Amniotic stem cell (primary cell): ENCODE measurements at places on chromosomes 4 and X.

DNA sequence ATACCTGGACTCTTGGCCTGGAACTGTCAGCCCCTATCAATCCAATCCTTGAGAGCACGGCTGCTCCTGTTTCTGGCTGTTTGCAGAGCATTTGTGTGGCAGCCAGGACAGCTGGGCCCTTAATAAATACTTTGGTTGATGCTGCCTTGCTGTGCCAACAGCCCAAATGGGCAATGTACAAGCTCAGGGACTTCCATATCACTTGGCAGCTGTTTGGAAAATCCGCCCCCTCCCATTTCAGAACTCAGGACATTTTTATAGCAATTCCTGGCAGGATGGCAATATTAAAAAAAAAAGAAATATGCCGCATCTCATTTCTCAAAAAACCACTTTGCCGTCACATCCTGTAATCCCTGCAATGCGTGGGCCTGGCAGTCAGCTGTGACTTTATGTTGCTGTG lies 218.9 kb downstream of the HS3ST1 start:
- DNase-seq: no peak

DNA sequence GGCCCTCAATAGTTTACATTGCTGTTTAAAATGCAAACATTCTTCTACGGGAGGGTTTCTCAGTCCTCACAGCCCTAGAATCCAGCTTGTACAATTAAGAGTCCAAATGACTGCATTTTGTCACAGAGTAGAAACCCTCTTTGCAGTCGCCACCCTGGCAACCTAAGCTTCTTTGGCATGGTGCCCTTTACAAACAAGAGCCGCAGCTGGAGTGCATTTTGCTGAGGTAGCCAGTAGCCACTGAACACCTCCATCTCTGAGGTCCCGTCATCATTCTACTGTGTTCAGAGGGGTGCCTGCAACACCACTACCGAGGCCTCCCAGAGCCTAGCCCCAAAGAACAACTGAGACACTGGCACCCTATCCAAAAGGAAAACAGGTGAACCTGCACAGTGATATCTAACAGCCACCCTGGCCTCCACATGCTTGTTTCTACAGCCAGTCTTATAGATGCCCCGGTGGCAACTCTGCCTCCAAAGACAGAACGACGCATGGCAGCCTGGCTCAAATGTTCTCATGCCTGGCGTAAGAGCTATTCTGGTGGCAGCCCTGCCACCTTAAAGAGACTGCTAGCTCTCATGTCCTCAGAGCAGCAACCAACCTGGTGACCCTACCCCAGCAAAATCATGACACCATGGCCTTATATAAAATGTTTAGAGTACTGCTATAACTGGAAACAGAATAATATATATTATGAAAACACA lies 801.9 kb downstream of the TECRL start:
- DNase-seq: no peak

DNA sequence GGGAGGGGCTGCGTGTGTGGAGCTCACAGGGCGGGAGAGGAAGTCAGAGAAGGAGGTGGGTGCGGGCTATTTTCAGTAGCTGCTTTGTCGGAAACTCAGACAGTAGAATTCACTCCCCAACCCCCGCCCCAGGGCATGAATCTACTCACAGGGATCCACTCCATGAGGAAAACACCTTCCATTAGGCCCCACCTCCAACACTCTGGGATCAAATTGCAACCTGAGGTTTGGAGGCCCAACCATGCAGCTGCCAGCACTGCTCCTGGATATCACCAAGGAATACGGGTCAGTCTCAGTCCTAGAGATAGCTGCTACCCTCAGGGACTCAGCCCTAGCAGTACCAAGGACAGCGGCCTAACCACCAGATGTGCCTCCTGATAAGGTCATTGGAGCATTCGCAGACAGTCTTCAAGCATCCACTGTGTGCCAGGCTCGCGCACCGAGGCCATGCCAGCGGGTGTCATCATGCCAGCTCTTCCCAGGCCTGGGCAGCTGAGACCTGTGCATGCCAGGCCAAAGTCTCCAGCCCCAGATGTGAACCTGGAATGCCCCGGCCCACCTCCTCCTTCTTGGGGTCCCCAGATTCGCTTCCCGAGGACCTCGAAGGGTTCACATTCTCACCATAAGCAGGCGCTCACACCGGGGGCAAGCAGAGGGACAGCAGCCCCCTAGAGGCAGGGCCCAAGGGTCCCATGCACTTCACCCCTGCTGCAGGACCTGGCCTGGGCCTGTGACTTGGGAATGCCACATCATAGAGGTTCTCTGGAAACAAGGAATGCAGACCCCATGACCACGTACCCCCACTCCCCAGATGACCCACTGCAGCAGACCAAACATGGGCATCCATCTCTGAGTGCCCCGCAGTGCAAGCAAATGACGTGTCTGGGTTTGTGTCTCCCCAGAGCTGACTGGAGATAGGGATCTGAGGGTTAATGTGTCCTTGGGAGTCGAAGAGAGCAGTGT lies 102.3 kb downstream of the ADRA2C start:
- DNase-seq: no peak

DNA sequence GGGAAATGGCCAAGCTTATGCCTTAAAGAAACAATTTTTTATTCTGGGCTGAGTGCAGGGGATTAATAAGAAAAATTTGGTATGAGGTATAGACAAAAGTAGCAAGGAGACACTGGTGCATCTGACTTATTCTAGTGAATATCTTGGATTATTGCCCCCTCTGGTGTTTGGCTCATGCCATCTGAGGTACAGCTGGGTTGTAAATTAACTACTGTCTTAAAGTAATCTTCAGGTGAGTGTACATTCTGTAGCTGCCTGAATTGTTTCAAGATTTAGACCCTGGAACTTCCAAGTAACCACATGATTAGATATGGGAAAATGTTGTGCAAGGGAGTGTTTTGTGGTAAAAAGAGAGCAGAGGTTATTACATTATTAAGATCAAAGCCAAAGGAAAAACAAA lies 988.7 kb downstream of the FAM133A start:
- DNase-seq: no peak

GRCh38 chr4:38529189-38530115 lies 134.5 kb upstream of the KLF3 start:
- no peak for DNase-seq

- no peak for DNase-seq
Observed at GRCh38 chrX:14029039-14029424, 660 bp downstream of the GEMIN8 start.

GRCh38 chr4:41661442-41662076 lies 87.0 kb downstream of the PHOX2B start:
- peak; percentile 36 for DNase-seq
